Posterior vena cava (tissue), 2 donors: ENCODE measurements at places on chromosomes 7 and 10. TPM values are rescaled to one million over a fixed set of nuclear protein-coding genes. Genes with fewer than 3 reads are reported as not detected.

DNA sequence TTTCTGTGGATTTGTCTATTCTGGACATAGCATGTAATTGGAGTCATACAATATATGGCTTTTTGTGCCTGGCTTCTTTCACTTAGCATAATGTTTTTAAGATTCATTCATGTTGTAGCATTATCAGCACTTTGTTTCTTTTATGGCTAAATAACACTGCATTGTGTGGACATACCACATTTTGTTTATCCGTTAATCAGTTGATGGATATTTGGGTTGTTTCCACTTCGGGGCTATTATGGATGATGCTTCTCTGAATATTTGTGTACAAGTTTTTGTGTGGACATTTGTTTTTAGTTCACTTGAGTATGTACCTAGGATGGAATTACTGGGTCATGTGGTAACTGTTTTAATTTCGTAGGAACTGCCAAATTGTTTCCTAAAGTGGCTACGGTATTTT lies 6.4 kb downstream of the LCOR start:
- no peak for DNase-seq

DNA sequence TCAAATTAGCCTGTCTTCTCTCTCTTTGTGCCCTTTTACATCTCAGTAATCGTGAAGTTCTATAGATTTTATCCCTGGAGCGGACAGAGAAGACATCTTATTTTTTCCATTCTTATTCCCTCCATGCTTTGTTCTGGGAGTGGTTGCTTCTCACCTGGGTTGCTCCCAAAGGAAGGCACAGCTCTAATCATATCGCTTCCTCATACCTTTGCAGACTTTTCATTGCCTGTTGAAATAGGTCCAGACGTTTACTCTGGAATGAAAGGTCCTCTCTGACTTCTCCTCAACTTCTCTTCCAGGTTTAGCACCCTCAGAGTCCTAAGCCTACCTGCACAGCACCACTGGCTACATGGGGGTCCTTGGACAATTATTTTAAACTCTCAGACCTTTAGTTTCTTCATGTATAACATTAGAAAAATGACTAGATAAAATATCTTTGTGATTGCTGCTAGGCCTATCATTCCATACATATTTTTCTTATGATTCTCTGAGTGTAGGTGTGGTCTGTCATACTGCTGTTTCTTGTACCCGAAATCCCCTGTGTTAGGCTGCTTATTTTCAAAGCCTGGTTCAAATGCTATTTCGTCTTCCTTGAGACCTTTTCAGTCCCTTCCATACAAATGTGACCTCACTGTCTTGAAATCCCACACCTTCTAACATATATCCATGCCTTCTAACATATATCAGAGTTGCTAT lies 418.1 kb downstream of the GFRA1 start:
- no peak for DNase-seq

GRCh38 chr10:71828702-71829101 lies 22.3 kb downstream of the PSAP start:
- DNase-seq: no peak

- peak; percentile 71 for DNase-seq
Measured at GRCh38 chr7:140403878-140404564, at the start of gene RAB19. Gene RAB19 (plus strand): TSS chr7:140404058. CDS start chr7:140407647, 3,589 bp downstream.

DNA sequence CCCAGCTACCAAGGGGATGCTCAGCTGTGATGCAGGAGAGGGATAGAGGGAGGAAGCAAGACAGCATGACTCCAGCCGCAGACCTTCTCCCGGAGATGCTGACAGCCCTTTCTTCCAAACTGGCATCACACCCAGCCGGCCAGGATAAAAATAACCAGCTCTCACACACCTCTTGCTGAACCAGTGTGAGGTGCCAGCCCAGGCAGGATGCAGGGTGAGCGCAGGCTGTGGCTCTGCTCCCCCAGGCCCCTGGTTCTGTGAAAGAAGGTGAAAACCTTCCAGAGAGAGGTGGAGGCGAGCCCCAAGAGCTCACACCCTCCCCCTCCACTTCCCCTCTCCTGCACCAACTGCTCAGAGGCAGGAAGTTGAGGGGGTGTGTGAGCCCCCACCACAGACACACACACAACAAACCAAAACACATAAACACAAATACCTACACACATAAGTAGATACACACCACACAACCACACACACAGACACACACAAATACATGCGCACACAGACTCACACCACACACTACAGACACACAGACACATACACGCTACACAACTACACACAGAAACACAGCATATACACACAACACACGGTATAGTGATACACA lies 4.0 kb downstream of the GPR15LG start:
- DNase-seq: no peak

DNA sequence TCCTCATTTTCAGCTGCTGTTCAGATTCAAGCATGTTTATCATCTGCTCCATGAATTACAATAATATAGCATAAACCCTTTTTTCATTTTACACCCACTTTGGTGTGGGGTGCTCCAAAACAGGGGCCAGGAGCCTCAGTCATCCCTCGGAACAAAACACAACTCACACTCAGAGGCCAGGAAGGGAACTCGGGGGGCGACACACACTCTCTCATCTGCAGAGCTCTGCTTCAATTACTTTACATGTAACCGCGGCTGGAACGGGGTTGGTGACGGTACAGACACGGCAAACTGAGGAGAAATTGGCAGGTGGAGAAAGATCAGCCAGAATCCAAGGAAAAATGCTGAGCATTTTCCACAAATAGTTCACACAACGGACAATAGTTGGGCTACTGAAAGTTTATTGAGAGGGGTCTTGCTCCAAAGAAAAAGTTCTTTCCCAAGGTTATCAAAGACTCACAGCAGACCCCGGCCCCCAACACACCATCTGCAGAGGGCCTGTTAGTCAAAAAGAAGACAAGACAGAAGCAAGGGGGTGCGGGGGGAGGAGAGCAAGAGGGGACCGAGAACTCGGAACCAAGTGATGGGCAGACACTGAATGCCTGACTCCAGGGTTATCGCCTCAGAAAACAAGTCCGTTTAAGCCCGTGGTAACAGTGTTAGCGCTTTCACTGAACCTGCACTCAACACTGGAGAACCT lies 20.5 kb downstream of the DIP2C start:
- DNase-seq: peak; percentile 73

DNA sequence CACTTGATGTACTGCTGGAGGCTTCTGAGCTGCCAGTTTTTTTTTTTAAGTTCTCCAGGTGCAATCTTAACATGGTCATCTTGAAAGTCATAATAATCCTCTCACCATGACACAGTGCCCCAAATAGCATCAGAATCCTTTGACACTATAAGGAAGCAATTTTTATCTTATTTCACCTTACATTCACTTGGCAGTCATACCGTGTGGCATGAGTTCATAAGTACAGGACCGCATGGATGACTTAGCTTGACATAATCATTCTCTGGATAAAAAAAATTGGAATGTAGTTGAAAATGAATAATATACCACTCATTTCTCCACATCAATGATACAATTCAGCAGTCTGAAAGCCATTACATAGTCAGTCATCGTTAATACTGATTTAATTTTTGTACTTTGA lies 25.6 kb upstream of the TMEM196 start:
- DNase-seq: no peak

- no peak for DNase-seq
Measured at GRCh38 chr10:58661336-58661735, 148.7 kb downstream of the BICC1 start.

Gene CFAP58
- 0.86 TPM for total RNA-seq

Gene HOXA6
- total RNA-seq: 8.6 TPM

Gene MET
- total RNA-seq: 26.8 TPM

Gene HTR7
- total RNA-seq: 1.0 TPM

Gene MCM10
- total RNA-seq: 0.76 TPM

Gene C7orf33
- not detected for total RNA-seq

Gene FAM237B
- not detected for total RNA-seq

Gene LRRN3
- 1.3 TPM for total RNA-seq

Gene ANKRD26
- 6.8 TPM for total RNA-seq

Gene DMBT1
- total RNA-seq: not detected
